ENCODE measurements at places on chromosomes 12 and 14. TPM values are rescaled to one million over a fixed set of nuclear protein-coding genes. Genes with fewer than 3 reads are reported as not detected.

DNA sequence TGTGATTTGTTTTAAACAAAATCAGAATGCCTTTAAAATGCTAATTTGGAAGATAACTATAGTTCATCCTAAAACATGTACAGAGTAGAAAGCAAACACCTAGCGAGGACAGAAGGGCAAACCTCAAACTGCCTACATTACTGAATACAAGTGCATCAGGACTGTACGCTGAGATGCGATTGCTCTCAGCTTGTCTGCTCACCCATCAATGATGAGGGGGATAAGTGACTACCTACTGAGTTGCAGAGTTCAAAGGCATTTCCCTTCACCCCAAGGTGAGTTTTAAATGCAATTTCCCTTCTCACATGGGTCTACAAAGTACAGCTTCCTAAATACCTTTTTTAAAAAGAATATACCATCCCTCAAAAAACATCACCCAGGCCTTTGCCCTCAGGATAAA is 52.9 kb downstream of the PHLDA1 start:
- peaks cover 70% of the 10 kb centered on the region for H3K4me1 ChIP-seq
- no peaks in the 10 kb centered on the region for H3K36me3 ChIP-seq
- DNase-seq = no peak
- H3K27me3 ChIP-seq = no peaks in the 10 kb centered on the region

DNA sequence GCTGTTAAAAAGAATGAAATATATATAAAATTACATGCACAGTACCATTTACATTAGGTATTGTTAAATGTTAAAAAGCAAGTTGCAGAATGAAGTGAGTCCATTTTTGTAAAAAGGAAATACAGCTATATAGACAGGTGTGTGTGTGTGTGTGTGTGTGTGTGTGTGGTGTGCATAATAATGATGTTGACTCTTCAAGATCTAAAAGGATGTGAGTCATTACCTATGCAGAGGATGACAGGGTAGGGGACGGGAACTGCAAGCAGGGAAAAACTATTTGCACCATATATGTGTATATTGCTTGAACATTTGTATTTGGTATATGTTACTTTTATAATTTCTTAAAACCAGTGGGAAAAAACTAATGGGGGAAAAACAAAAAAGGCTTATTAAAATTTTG is 3.1 kb downstream of the C14orf39 start:
- DNase-seq = no peak
- no peak overlapping the region for H3K4me3 ChIP-seq
- peaks cover 49% of the 10 kb centered on the region for H3K27me3 ChIP-seq
- H3K36me3 ChIP-seq = no peaks in the 10 kb centered on the region

Gene ERP27
- 9.7 TPM for total RNA-seq

Gene TAS2R50
- total RNA-seq = 0.55 TPM

Gene ABCD2
- total RNA-seq = 0.46 TPM

Gene ZNF740
- total RNA-seq = 46.8 TPM
